ENCODE measurements at places on chromosomes 11 and 22.

DNA sequence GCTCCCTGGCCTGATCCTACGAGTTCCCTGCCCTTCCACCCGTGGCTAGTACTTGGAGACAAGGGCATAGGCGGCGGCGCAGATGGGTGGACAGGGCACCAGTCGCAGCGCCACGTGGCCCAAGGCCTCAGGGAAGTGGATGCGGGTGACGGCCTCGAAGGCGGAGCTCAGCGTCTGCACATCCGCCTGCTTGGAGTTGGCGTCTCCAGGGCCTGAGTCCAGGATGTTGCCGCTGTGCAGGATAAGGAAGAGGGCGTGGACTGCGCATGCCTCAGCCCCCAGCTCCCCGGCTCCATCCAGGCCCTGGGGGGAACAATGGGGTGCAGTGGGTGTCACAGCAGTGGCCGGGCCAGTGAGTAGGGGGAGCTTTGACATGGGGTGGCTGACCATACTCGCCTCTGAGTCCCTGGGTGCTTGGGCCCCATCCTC lies 6.6 kb downstream of the PITPNM1 start:
- no peak overlapping the region for H3K4me3 ChIP-seq
- peaks cover 35% of the 10 kb centered on the region for H3K36me3 ChIP-seq
- peaks cover 22% of the 10 kb centered on the region for H3K4me1 ChIP-seq
- H3K27me3 ChIP-seq = no peaks in the 10 kb centered on the region
- no peak for DNase-seq

- H3K27me3 ChIP-seq = no peaks in the 10 kb centered on the region
- H3K36me3 ChIP-seq = no peaks in the 10 kb centered on the region
- H3K4me1 ChIP-seq = no peaks in the 10 kb centered on the region
- no peak for DNase-seq
- no peak overlapping the region for H3K27ac ChIP-seq
Observed at GRCh38 chr11:62477927-62478326, 59.1 kb downstream of the SCGB1A1 start.

- H3K27ac ChIP-seq = no peak overlapping the region
- H3K4me3 ChIP-seq = no peak overlapping the region
- H3K27me3 ChIP-seq = no peaks in the 10 kb centered on the region
- no peak for DNase-seq
- no peaks in the 10 kb centered on the region for H3K36me3 ChIP-seq
Observed at GRCh38 chr22:22201185-22201929, 43.2 kb upstream of the VPREB1 start.

- no peaks in the 10 kb centered on the region for H3K36me3 ChIP-seq
- H3K27ac ChIP-seq = no peak overlapping the region
- no peak overlapping the region for H3K4me3 ChIP-seq
- H3K27me3 ChIP-seq = no peaks in the 10 kb centered on the region
- no peak for DNase-seq
- no peaks in the 10 kb centered on the region for H3K4me1 ChIP-seq
Observed at GRCh38 chr11:91086028-91086427, 863.2 kb upstream of the CHORDC1 start.

DNA sequence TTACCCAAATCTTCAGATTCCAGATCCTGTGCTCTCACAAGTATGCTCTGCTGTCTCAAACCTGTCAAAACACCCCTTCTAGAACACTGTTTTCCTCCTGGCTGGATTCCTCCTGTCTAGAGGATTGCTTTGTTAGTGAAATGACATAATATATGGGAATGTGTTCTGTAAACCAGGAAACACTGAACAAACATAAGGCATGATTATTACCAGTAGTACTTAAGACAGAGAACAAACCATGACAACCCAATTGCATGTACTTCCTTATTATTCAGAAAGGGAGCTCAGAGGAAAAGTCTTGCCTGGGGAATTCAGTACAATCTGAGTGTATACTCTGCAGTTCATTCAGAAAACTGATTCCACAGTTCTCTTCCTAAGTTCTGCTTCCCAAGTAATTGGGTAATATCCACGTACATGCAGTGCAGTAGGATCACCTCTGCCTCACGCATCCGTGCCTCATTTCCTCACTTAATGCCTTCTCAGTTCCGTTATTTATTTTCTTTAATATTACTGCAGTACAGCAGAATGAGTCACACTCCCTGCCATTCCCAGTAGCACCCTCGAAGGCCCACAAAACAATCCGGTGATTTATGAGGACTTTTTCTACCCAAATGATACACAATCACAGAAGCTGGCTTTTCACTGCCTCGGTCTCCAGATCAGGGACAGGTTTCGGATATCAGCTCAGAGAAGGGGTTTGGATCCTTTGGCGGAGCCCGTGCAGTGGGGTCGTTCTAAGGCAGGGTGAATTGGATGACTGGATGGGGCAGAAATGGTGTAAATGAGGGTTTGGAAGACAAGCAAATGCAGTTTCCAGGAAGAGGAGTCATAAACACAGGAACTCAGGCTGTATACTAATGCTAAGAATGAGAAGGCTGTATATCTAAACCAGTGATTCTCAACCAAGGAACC lies 896.9 kb downstream of the KCNA4 start:
- no peak for DNase-seq
- H3K4me1 ChIP-seq = no peaks in the 10 kb centered on the region
- H3K36me3 ChIP-seq = no peaks in the 10 kb centered on the region
- H3K27ac ChIP-seq = no peak overlapping the region

GRCh38 chr11:3969613-3970012 lies 114.1 kb downstream of the STIM1 start:
- H3K36me3 ChIP-seq = peaks cover 9% of the 10 kb centered on the region
- H3K27ac ChIP-seq = no peak overlapping the region
- H3K27me3 ChIP-seq = no peaks in the 10 kb centered on the region
- DNase-seq = no peak

GRCh38 chr11:12835286-12835685 lies 161.1 kb downstream of the TEAD1 start:
- peaks cover under 1% of the 10 kb centered on the region for H3K27me3 ChIP-seq

- peak overlapping the region; percentile 56 for H3K27ac ChIP-seq
- H3K27me3 ChIP-seq = no peaks in the 10 kb centered on the region
- no peaks in the 10 kb centered on the region for H3K36me3 ChIP-seq
- peak overlapping the region; percentile 23 for H3K4me3 ChIP-seq
- DNase-seq = no peak
Observed at GRCh38 chr22:46749682-46750529, 11.9 kb upstream of the CERK start.

Data from CD4-positive, alpha-beta memory T cell (primary cell).